ENCODE measurements at places on chromosomes 5 and 9.

GRCh38 chr5:170161069-170161468 is 55.4 kb downstream of the FOXI1 start:
- DNase-seq, result no peak

DNA sequence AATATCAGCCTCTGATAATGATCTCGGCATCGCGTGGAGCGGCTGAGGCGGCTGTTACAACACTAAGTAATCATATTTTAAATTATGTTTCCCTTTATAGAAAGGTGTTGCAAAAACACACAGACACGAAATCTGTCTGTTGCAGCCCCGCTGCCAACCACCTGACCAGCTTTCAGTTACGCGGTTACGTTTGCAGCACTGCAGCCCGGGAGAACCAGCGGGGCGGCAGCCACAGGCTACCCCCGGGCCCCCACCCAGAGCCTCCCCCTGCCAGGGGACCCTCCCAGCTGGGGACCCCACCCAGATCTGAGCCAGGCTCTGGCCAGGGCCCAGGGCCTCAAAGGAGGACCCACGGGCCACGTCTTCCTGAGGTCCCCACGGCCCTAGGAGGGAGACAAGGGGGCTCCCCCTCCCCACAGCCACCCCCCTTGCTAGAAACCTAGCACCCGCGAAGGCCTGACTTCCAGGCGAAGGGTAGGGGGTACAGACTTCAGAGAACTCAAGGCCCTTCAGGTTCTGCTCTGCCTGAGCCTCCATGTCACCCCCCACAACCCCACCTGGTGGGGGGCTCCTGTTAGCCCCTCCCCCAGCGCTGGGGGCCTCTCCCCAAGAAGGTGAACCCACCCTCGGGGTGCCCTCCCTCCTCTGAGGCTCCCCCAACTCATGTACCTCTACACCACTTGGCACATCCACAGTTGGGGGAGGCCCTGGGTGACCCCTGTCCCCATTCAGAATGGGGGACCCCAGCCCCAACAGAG is 6.0 kb downstream of the NACC2 start:
- no peak for DNase-seq

DNA sequence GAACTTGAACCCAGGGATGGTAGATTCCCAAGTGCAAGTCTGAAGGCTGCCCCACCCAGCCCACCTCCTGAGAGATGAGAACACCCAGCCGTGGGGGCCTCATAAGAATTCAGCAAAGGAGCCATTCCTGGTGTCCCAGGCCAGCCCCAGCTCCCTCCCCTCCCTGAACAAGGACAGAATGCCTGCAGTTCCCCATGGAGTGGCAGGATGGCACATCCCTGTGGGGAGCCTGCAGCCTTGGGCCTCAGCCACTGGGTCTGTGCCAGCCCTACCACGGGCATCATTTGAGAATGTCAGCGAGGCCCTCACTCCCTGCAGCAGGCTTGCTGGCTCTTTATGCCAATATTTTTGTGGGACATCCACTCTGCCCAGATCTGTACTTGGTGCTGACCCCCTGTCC is 36.2 kb upstream of the RAPGEF1 start:
- no peak for DNase-seq

DNA sequence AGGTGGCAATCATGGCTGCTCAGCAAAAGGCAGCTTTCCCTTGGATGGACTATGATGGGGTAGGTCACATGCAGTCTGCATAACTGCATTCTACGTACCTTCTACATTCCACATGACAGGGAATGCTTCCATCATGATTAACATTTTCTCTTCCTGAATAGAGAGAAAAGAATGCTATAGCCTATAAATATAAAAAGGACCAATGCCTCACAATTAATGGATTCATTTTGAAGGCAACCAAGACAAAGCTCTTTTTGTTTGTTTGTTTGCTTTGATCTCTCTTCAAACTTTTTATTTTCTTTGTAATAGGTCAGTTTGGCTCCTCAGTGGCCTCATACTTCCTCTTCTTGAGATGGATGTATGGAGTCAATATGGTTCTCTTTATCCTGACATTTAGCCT is 201.3 kb downstream of the ALDH1A1 start:
- no peak for DNase-seq

DNA sequence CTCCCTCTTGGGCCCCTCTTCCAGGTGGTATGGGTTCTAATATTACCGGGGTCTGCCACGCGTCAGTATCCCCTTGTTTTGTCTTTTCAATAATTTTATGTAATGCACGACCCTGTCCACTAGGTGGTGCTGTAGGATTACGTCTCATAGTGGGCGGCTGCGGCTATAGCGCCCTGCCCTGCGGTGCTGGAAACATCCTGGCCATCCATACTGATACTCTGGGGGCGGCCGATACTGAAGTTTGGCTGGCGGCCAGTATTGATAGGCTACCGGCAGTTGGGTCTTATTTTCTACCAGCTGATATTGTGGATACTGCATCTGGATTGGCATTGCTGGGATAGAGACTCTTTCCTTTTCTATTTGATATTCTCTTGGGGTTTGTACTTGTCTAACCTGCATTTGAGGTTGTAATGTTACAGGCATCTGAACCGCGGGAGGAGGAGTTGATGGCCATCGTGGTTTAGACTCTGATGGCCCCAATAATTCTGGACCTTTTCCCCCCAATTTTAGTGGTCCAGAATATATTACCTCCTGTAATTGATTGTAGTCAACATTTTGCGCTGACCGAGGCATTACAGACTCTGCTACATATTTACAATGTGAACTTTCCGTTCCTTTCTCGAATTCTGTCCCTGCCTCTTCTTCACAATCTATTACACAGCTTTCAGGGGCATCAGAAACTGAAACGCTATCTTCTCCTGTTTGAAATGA is 3.3 kb upstream of the TMEM141 start:
- DNase-seq, result peak; percentile 75

GRCh38 chr9:4292781-4293180 is 7.1 kb downstream of the GLIS3 start:
- no peak for DNase-seq

GRCh38 chr9:129173296-129174101 is 4.6 kb downstream of the IER5L start:
- DNase-seq, result peak; percentile 59

- DNase-seq, result no peak
These were observed 399 bp downstream of the NUP155 start for GRCh38 chr5:37370550-37370863.

- no peak for DNase-seq
These were observed 17.5 kb upstream of the ALDH1B1 start for GRCh38 chr9:38374847-38375571.

DNA sequence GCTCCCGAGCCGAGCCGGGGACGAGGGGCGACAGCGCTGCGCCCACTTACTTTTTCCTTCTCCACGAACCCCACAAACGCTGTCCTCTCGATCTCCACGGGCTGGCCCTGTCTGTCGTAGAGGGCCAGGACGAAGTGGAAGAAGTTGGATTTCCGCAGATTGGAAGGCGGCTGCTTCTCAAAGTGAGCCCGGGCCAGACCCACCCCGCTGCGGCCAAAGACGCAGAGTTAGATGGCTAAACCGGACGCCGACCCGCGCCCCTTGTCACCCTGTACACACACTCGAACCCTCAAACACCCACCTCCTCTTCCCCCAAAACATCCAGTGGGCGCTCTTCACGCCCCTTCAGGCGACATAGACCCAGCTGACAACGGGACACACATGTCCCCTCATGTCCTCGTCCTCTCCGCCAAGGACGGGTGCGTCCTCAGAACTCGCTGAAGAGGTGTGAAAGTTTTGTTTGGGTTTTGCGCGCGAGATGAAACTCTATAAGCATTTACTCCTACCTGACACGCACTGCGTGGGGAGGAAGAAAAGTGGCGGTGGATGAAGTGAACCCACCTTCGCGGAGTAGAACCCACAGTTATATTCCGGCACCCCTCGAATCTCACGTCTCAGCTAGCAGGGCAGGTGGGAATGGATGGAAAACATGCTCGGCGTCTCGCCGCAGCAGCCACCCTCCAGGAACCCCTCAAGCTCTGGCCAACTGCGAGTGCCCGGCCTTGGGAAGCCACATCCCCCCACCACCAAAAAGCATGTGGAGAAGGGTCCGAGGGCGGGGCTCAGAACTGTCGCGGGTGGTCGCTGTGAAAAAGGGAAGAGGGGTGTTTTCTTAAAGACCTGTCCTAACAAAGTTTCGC is 2.6 kb downstream of the EBF1 start:
- DNase-seq, result no peak

DNA sequence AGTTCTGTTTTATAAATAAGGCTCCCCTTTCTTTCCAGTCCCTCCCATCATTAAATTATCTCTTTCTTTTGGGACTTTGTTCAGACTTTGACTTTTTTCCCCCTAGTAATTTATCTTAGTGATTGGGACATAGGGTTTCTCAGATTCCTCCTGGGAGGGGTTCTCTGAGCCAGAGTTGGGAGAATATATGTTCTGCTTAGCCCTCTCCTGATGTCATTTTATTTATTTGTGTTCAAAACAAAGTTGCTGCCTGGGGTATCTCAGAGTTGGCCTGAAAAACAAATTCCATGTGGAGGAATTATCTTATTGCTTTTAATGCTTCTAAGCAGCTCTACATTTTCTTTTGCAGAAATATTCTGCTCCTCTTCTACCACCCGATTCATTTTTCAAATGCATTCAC is 211.0 kb downstream of the PCSK5 start:
- DNase-seq, result no peak

DNA sequence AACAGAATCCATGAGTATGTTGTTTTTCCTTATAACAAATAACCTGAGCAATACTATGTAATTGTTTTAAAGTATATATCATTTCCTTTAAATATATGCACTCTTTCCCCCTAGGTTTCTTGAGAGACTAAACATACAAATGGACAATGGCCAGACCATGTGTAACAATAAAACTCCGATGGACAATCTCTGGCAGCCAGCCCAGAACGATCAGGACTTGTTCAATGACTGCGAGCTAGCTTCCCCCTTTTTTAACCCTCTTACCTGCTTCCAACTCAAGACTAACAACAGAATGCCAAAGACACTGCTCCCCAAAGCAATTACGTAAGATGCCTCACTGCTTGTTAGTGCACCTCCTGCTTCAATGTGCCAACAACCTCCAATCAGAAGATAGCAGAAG is 94.9 kb downstream of the HTR4 start:
- DNase-seq, result no peak

- DNase-seq, result no peak
These were observed 2.1 kb downstream of the CHSY3 start for GRCh38 chr5:129906177-129906887.

DNA sequence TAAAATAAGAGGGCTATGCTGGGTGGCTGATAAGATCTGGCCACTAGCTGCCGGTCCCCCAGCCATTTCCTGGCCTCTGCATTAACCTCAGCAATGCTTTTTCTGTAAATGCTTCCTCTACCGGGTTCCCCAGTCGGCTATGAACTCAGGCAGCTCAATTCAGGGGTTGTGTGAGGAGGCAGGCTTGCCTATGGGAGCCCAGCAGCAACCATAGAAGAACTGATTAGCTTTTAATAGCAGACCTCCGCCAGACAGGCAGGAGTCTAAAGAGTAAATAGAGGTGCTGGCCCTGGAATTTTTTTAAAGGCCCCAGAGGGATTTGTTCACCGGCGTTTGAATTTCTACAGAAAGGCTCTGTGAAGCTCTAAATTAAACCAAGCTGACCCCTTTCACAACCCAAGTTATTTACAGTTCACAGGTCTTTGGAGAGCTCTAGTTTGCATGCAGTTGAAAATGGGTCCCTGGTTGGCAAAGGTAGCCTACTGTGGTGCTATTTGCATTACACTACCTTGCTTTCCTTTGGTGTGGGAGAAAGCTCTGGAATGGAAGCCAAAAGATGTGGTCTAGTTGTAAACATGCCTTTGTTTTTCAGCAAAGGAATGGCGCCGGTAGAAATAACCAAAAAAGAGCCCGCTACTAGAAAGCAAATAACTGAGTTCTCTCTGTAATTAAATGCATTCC is 289.7 kb upstream of the SEMA6A start:
- DNase-seq, result no peak

DNA sequence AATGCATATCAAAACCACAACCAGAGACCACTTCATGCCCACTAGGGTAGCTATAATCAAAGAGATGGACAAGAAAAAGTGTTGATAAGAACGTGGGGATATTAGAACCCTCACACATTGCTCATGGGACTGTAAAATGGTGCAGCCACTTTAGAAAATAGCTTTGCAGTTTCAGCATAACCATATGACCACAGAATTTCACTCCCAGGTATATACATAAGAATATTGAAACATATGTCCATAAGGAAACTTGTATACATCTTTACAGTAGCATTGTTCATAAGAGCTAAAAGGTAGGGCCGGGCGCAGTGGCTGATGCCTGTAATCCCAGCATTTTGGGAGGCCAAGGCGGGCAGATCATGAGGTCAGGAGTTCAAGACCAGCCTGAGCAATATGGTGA is 56.4 kb downstream of the S1PR3 start:
- no peak for DNase-seq

DNA sequence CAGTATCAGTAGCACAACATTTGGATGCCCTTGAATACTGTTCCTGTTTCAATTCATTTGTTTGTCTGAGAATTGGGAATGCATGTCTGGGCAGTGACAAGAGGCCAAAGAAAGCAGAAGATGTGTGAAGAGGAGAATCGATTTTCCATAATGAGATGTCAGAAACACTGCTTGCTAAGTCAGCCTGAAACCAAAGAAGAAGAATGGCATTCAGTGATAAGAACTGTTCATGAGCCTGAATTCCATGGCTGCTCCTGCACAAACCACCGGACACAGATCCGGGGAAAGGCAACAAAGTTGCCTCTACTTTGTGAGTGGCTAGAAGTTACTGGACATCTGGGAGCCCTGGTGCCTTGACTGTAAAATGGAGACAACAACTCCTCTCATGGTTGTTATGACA is 207.2 kb upstream of the RASEF start:
- no peak for DNase-seq

DNA sequence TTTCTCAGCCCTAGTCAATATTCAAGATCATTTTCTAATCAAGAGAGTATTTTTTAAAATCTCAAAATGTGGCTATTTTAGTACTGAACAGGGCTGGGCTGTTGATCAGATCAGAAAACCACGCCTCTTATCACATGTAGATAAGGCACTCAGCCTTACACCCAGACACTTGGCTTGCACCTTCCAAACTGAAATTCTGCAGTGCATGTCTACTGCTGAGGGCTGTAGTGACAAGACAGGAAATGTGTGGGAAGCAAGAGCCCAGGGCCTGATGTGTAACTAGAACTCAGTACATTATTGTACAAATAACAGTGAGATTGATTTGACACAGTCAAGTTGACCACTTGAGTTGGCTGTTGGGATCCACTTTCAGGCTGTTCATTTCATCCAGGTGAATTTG is 48.6 kb downstream of the UBE2QL1 start:
- DNase-seq, result no peak

DNA sequence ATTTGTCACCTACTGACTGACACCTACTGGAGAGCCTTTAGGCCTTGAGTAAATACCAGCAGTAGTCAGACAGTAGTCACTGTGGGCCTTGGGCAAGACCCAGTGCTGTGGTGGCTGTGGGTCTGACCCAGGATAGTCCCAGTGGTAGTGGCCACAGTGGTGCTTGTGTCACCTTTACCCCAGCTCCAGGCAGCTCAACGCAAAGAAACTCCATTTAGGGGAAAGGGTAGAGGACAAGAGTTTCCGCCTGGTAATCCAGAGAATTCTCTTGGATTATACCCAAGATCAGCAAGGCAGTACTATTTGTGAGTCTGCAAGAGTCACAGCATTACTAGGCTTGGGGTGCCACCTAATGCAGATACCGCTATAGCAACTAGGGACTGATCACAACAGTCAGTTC is 28.9 kb downstream of the CERT1 start:
- DNase-seq, result no peak

Data from ovary (tissue), 10 donors.